ENCODE measurements at places on chromosomes 7 and 10.

DNA sequence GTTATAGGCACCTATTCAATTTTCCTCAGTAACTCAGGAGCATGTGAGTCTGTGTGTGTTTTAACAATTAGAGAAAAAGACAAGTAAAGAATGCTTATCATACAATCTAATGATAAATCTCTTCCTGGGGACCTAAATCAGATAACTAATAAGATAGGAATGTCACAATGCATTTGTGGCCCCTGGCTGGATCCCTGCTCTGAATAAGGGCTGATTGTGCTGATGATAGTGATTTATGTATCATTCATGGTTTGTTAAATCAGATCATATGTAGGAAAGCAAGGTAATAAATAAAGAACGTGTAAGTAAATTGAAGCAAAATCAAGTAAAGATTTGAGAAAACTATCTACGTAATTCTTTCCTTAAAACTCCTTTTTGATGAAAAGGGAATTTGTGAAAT is 145.9 kb downstream of the C7orf25 start:
- no peak for DNase-seq

GRCh38 chr10:49270565-49270964 is 28.4 kb upstream of the C10orf71 start:
- no peak for DNase-seq

DNA sequence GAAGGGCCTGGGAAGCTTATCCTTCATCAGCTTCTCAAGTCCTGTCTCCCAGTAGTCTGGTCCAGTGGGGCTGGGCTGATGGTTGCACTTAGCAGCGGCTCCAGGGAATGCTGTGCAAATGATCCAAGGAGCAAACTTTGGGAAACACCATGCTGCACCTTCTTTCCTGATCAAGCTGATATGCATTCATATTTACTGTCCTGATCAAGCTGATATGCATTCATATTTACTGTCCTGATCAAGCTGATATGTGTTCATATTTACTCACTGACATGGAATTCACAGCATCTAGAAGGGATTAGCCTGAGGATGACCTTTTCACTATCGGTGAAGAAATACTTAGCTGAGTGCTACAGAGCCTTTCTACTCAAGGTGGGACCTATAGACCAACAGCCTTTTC is 330.7 kb downstream of the BMPER start:
- no peak for DNase-seq

- DNase-seq = no peak
Measured at GRCh38 chr7:106999023-106999422, 45.5 kb upstream of the PRKAR2B start.

DNA sequence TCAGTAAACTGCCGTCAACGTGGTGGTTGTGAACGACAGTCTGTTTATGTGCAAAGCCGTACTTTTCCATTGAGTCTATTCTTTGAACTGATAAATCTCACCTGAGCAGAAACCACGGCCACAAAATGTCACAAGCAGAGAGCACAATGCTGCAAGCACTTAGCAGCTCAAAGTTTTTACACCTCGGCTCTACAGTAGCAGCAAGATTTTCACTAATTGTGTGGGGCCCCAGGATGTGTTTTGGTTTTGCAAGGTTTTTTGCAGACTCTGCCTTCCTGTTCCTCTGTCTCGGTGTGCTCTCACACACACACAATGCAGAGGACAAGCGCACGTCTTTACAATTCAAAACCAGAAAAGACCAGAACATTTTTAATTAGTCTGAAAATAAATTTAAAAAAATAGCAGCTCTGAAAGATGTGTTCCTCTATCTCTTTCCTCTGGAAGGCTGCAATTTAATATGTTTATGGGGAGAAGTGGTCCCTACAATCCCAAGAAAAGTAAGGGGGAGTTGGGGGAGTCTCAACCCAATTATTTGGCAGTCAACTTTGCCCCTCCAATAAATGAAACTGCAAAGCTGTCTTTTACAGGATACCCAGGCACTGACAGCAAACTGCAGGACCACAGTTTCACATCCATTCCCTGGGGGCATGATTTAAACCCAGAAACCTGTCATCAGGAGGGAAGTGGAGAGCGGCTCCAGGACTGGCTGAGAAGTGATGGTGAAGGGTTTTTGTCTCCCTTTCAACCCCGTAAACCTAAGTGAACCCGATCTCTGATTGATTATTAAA is 73.8 kb upstream of the SFMBT2 start:
- DNase-seq = peak; percentile 47

DNA sequence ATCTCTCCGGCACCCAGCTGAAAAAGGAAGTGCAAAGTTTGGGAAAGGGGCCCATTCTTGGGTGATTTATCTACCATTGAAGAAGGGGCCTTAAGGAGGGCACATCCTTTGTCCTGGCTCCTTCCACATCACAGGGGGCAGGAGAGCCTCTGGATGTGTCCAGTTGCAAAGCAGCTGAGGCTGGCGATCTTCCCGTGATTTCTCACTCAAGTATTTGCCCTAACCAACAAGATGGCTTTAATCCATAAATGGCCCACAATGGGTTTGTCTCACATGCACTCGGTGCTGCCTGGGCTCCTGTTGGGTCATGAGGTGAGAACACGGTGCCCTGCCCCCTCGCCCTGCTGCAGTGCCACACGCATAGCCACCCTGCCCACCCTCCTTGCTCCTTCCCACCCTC is 14.2 kb upstream of the FRMPD2 start:
- DNase-seq = no peak

DNA sequence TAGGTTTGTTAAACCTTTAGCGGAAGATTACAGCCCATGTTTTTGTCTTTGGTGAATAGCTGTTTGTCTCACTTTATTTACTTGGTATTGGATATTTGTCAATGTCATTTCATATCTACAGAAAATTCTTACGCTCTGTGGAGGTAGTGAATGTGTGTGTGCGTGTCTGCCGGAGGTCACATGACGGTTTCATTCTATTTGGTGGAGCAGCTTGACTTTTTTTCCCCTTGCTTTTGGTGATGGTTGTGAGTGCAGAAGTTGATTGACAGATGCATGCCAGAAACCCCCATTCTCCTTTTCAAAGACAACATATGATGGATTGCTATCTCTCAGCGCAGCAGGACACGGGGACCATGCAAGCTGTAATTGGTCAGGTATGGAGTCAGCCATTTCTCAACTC is at the start of gene POU6F2:
Gene POU6F2 (plus strand): TSS at position 225 of the 400 bp plus-strand sequence. CDS start 45 bp downstream, at position 270.
- no peak for DNase-seq

- DNase-seq = no peak
Measured at GRCh38 chr10:14665304-14665703, 109.4 kb downstream of the FAM107B start.

- DNase-seq = no peak
Measured at GRCh38 chr10:101781984-101782810, 1.0 kb downstream of the NPM3 start.

GRCh38 chr7:147089051-147089461 is 972.5 kb downstream of the CNTNAP2 start:
- no peak for DNase-seq

GRCh38 chr7:151897161-151897731 is 20.3 kb upstream of the PRKAG2 start:
- DNase-seq = no peak

- no peak for DNase-seq
Measured at GRCh38 chr10:78605800-78606350, 462.9 kb upstream of the ZMIZ1 start.

DNA sequence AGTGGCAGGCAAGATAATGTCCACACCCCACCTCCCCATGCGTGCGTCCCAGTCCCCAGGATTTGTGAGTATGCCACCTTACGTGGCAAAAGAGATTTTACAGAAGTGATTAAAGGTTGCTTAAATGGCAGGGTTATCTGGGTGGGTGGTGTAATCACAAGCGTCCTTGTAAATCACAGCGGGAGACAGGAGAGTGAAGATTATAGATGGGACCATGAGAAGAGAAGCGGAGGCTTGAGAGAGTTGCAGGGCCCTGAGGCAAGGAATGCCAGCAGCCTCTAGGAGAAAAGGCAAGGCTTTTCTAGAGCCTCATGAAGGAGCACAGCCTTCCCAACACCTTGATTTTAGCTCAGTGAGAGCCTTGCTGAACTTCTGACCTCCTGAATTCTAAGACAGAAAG is 10.2 kb downstream of the ZRANB1 start:
- no peak for DNase-seq

DNA sequence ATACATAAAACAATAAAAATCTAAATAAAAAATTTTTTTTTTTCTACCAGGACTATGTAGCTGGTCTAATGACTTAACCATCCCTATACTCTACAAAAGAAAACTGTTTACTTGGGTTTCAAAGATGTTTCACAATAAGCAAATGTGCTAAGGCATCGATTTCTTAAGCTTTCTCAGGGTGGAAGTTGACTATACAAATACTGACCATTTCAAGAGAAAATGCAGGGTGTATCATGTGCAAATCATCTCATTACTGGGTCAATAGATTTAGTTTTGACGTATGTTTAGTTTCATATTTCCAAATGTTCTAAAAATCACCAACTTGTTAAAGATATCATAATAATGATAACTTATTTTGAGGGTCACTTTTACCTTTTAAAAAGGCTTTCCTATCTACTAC is 7.5 kb downstream of the NRP1 start:
- no peak for DNase-seq

- no peak for DNase-seq
Measured at GRCh38 chr7:2503056-2503941, 16.3 kb upstream of the LFNG start.

GRCh38 chr10:59900048-59900727 is 6.2 kb downstream of the CCDC6 start:
- peak; percentile 18 for DNase-seq

- DNase-seq = peak; percentile 44
Measured at GRCh38 chr10:110212119-110213006, 5.0 kb downstream of the MXI1 start.

DNA sequence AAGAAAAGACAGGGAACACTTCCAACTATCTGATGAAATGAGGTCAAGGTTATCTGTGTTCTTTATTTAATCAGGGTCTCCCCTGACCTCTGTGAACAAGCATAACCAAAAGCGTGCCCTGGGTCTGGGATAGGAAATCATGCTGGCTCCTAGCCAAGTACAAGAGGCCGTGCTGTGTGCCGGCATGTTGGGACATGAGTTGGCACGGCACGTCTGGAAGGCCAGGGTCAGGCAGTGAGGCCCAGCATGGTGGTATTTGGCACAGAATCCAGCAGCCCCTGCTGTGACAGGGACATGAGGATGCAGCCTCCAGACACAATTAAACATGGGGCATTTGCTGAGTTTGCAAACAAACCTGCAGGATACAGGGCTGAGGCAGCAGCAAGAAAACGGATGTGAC is 320.4 kb downstream of the PLXNA4 start:
- DNase-seq = no peak

DNA sequence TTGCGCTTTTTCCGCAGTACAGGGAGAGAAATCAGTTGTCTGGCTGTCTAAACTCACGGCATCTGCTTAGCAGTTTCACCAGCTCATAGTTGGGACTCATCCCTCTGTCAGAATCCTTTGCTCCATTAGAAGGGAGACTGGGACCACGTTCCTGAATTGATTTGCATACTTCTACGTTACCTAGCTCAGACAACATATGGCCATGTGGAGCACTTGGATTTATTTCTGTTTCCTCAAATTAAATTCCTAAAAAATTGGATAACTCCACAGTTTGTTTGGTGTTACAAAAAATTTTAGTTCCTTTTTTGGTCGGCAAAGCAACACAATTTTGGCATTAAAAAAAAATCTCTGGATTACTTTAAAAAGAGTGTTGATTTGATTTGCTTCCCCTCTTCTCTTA is 614.0 kb downstream of the AUTS2 start:
- DNase-seq = no peak

DNA sequence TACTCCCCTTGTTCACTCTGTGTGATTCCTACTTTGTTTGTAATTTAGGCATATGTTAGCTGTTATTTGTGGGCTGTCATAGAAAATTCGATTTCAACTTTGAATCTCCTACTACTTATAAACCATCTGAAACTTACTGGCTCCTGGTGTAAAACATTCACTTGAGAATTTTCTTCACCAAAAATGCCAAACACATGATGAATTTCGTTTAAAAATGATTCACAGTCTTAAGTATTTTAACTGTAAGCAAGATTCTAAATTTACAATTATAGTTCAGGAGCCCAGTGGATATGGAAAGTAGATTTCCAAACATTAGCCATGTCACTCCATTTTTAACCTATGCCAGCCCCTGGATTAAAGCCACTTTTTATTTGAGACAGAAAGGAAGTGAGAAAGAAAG is 3.1 kb downstream of the CPED1 start:
- DNase-seq = no peak

DNA sequence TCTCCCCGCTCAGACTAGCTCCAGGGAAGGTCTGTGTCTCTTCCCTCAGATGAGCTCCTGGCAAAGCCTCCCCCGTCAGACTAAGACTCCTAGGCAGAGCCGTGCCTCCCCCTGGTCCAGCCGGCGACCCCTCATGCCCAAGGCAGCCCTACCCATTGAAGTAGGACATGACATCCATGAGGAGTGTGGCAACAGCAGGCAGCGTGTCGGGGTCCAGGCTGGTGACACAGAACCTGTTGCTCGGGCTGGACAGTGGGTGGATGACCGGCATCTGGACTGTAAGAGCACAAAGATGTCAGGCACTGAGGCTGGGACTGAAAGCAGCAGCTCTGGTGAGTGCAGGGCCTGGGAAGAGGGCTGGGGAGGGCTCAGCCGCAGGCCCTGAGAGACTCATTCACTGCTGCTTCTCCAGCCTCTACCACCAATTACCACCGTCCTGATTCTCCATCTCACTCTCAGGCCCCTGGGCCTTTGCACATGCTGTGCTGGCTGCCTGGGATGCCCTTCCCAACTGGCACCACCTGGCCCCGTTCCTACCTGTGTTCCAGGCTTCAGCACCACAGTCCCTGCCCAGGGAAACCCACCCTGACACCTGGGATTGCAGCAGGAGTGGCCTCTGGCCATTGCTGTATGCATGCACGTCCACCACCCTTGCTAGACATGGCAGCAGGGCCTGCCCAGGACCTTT is 2.8 kb downstream of the PVRIG start:
- no peak for DNase-seq

GRCh38 chr7:1920266-1920681 is 250.2 kb downstream of the ELFN1 start:
- peak; percentile 74 for DNase-seq

GRCh38 chr10:15158972-15159371 is 9.5 kb downstream of the NMT2 start:
- no peak for DNase-seq

DNA sequence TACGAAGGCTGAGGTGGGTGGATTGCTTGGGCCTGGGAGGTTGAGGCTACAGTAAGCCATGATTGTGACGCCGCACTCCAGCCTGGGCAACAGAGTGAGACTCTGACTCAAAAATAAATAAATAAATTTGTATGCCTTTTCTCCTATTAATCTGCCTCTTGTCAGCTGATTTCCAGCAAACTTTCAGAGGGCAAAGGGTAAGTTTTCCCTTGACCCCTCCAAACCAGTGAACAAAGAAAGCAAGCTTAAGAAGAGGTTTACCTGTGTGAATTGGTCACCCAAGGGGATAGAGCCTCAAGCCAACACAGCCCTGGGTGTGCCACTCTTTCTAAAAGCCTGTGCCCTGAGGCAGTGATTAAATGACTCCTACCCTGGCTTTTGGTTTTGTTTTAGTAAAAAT is 30.8 kb downstream of the GOT1 start:
- no peak for DNase-seq

- DNase-seq = no peak
Measured at GRCh38 chr10:5147255-5147980, 37.5 kb downstream of the AKR1C8 start.

GRCh38 chr7:35975851-35976454 is 175.1 kb downstream of the SEPTIN7 start:
- peak; percentile 27 for DNase-seq

- DNase-seq = no peak
Measured at GRCh38 chr10:123800289-123800688, 91.3 kb downstream of the CPXM2 start.

Data from CD8-positive, alpha-beta T cell (primary cell).